ENCODE measurements at places on chromosomes 2 and 18.

DNA sequence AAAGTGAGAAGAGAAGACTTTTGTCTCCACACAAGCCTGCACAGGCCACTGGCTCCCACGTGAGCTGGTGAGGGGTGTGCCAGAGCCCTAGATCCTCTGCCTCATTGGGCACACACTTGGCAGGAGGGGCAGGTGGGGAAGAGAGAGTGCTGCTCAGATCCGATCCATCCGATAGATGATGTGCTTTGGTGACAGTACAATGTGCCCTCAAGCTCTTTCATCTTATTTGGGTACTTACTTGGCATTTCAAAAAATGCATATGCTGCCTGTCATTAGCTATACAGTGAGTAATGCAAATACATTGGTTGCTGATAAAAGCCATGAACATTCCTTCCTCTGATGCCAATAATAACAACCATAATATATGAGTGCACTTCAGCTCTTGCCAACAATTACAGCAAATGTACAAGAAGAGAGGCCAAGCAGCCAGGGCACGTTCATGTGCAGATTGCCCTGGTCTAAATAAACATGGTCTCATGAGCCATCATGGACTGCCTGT is 255.3 kb downstream of the VAPA start:
- DNase-seq = no peak

- no peak for DNase-seq
Observed at GRCh38 chr18:7646174-7646886, 79.2 kb downstream of the PTPRM start.

GRCh38 chr2:176084611-176085119 is 903 bp upstream of the EVX2 start:
- no peak for DNase-seq

GRCh38 chr2:219087848-219088247 is 27.1 kb upstream of the IHH start:
- DNase-seq = no peak

- peak; percentile 58 for DNase-seq
Observed at GRCh38 chr2:85501248-85501647, 37.7 kb upstream of the MAT2A start.

DNA sequence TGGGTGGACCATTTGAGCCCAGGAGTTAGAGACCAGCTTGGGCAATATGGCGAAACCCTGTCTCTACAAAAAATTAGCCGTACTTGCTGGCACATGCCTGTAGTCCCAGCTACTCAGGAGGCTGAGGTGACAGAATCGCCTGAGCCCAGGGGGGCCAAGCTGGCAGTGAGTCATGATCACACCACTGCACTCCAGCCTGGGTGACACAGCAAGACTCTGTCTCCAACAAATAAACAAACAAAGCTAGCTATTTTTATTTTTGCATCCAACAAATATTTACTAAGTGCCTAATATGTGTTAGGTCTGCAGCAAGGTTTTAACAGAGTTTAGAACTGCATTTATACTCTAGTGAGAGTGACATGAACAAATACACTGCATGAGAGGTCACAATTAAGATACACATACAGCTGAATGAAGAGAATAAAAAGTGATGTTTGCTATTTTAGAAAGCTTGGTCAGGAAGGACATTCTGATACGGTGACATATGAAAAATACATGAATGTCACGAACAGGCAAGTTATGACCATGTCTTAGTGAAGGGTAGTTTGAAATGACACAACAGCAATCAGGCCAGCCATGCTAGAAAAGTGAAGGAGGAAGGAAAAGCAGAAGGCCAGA is 83.2 kb upstream of the FRZB start:
- DNase-seq = no peak

- no peak for DNase-seq
Observed at GRCh38 chr18:62505669-62506494, 16.9 kb upstream of the ZCCHC2 start.

GRCh38 chr2:187890690-187891089 is 336.5 kb upstream of the TFPI start:
- no peak for DNase-seq

Data from NCI-H226 (cell line).